ENCODE measurements at places on chromosomes 3 and 15.

- DNase-seq = no peak
These were observed 1248.4 kb downstream of the NSUN3 start for GRCh38 chr3:95311272-95311671.

GRCh38 chr15:66285533-66286280, 7.7 kb upstream of the DIS3L start:
- DNase-seq = no peak

GRCh38 chr3:89306540-89306939, 199.1 kb downstream of the EPHA3 start:
- DNase-seq = no peak

GRCh38 chr3:196634829-196635228, 4.7 kb upstream of the NRROS start:
- DNase-seq = no peak

GRCh38 chr3:122934251-122934650, 93.3 kb downstream of the SEMA5B start:
- DNase-seq = no peak

DNA sequence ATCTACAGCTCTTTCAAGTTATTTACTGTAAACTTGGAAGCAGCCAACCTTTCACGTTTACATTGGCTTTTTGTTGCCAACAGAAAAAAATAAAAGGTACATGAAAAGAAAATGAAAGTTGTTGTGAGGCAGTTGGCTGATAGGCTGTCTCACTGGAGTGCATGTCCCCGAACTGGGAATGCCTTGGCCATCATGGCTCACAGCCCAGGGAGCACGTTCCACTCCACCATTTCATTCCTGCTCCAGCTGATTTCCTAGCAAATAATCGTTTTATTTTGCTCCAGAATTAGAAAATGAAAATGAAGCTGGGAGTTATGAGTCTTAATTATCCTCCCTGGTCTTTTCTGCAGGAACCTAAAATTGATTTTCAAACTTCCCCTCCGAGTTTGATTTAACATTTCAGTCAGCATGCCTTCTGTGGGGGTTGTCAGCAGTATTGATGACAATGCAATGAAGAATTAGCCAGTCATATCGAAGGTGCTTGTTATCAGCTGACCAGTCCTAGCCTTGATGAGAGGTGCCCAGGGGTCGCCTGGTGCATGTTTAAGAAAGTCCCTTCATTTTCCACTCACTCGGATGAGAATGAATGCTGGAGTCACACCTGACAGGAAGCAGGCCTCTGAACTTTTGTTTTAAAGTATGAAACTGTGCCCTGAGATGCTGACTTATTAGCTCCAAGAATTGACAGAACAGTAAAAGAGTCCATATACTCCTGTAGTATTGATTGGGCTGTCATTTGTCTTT, 293.7 kb upstream of the TRIM42 start:
- no peak for DNase-seq

DNA sequence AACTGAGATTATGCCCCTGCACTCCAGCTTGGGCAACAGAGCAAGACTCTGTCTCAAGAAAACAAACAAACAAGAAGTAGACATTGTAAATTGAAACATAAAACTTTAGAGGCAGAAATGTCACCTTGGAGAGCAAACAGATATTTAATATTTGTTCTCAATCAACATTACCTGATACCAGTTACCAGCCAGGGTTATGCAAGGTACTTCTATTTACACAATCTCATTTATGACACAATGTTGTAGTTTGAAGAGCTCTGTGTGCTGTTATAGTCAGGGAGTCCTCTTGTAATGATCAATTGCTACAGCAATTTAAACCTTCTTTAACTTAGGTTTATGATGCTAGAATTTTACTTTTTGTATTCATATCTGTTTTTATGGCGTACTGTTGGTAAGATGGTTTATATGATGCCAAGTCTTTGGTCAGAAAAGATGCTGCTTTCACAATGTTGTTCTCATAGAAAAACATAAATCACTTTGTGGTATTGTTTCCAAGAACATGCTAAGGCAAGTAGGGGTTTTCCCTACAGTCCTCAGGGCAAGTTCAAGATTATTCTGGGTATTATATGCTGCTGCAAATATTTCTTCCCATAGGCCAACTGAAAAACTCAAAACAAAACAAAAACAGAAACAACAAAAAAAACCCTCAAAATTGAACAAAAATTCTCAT, 173.5 kb downstream of the TNIK start:
- DNase-seq = peak; percentile 13

DNA sequence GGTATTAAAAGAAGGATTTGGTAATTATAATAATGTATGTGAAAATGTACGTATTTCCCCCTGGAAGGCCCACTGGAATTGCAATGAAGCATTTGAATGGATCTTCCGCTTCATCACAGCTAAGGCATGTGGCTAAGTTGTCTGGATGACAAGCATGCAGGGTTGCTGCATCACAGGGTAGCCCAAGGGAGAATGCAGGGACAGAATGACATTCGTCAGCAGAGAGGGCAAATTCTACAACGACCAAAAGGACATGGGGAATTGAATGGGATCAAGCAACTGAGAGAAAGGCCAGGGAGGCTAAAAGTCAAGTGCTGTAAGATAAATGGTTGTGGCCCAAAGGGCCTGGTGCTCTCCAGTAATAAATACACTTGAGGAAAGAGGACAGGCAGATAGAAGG, 95.4 kb downstream of the ISL2 start:
- no peak for DNase-seq

DNA sequence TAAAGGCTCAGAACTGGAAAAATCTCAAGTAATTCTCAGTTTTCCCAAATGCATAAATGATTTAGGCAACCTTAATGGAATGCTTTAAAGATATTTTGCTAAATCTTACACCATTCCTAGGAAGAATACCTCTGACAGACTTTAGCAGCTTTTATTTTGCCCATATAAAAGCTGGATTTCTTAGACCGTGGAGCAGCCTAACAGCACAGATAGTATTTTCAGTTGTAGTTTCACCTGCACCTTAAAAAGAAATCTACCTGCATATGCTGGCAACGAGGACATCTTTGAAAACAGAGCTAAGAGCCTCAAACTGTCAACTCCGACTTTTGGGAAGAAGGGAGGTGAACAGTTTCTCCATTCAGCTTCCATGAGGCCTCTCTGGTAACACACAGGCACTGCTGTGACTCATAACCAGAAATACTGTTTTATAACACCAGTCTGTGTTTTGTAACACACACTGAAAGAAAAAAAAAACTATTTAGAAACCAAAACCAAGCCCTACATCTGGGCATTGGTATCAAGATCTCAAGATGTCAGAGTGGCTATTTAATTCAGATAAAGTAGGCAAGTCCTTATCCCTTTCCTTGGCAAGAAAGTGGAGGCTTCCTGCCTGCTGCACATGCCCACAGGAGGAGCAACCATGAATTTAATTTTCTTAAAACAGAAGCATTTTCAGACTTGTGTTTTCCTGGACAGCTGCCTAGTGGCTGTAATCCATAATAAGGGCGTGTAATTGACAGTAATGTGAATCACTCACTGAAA, 181.5 kb upstream of the ICE2 start:
- DNase-seq = no peak

- no peak for DNase-seq
These were observed 18.4 kb upstream of the TSEN2 start for GRCh38 chr3:12465836-12466225.

- no peak for DNase-seq
These were observed 14.6 kb downstream of the ADAMTS9 start for GRCh38 chr3:64673159-64673715.

- DNase-seq = peak; percentile 66
These were observed 74.2 kb upstream of the PROK2 start for GRCh38 chr3:71859123-71859519.

- peak; percentile 80 for DNase-seq
These were observed 101.3 kb downstream of the FMN1 start for GRCh38 chr15:33093222-33093621.

GRCh38 chr15:57205996-57206395, 170.3 kb upstream of the CGNL1 start:
- DNase-seq = peak; percentile 63

DNA sequence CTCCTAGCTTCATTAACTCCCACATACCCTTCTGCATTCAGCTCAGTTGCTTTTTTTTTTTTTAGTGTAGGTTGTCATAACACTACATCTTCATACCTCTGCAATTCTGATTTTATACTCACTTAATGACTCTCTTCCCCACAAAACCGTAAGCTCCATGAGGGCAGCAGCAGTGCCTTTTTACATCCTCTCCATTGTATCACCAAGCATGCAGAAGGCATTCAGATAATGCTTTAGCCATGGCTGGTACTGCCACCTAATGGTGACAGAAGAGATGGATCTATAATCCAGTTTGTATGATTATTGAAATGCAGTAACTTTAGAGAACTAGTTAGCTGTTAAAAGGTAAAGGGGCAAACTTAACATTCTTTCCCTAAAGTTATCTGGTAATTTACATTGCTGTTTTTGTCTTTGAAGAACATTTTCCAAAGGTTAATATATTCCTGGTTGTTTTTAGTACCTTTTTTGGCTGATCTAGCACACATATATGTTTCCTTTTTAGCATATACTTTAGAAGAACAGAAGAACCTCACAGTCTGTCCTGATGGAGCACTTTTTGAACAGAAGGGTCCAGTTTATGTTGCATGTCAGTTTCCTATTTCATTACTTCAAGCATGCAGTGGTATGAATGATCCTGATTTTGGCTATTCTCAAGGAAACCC, 36.8 kb downstream of the ATP1B3 start:
- peak; percentile 27 for DNase-seq

DNA sequence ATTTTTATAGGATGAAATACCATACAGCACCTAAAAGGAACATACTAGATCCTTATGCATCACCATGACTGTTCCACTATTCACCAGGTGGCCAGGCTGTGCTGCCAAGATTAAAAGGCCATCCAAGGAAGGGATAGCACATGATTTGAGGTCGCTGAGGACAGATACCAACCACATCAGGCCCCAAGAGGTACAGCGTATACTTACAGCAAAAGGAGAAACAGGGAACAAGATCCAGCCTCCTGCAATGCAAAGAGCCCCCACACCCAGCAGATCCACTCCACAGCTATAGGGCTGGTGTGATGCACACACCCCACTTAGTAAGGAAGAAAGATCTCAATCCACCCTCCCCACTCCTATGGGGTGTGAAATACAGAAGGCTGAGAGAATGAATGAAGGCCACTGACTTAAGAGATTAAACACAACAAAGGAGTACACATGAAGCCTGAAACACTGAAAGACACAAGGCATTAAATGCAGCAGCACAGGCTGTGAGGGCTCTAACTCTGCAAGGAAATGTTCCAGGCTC, 32.0 kb upstream of the ZNF445 start:
- DNase-seq = no peak

DNA sequence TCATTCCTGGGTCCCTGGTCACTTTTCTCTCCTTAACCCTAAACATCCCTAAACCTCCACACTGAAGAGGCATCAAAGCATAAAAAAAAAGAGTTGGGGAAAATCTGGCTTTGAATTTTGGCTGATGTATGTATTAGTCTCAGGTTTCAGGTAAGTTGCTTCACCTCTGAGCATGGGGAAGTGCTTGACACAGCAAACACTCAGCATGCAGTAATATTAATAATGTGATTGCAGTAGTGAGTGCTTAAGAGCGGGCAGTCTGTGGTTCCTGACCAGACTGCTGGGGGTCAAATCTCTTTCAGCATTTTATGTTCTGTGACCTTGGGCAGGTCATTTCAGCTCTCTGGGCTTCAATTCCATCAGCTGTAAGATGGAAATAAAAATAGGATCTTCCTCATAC, 467.9 kb downstream of the SOX2 start:
- DNase-seq = no peak
